ENCODE measurements at places on chromosomes 7 and 10.

- no peak overlapping the region for H3K4me3 ChIP-seq
- no peak overlapping the region for H3K27ac ChIP-seq
- no peaks in the 10 kb centered on the region for H3K27me3 ChIP-seq
- no peaks in the 10 kb centered on the region for H3K36me3 ChIP-seq
- H3K4me1 ChIP-seq: no peaks in the 10 kb centered on the region
- DNase-seq: no peak
Measured at GRCh38 chr7:67940400-67940799, 943.8 kb downstream of the TYW1 start.

DNA sequence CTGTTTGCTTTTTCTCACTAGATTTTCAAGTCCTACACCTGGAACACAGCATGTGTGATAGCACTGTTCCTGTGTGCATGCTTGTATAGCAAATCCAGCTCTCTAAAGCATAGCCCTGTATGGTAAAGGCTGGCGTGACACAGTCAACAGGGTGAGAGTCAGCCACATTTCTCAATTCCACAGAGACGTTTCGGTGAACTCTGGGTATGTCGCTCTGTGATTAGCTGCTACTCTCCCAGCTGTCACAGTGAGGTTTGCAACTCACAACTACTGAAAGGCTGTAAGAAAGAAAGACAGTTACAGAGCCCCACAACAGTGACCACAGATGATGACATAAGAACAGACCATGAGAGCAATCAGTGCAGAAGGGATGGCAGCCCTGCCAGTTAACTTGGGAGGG lies 170.6 kb upstream of the IMMP2L start:
- no peak for DNase-seq
- H3K4me3 ChIP-seq: no peak overlapping the region
- H3K36me3 ChIP-seq: no peaks in the 10 kb centered on the region
- H3K4me1 ChIP-seq: no peaks in the 10 kb centered on the region
- H3K27ac ChIP-seq: no peak overlapping the region

GRCh38 chr7:57245206-57245605 lies 113.0 kb upstream of the ZNF479 start:
- no peak overlapping the region for H3K27ac ChIP-seq
- H3K4me1 ChIP-seq: no peaks in the 10 kb centered on the region
- no peaks in the 10 kb centered on the region for H3K27me3 ChIP-seq

DNA sequence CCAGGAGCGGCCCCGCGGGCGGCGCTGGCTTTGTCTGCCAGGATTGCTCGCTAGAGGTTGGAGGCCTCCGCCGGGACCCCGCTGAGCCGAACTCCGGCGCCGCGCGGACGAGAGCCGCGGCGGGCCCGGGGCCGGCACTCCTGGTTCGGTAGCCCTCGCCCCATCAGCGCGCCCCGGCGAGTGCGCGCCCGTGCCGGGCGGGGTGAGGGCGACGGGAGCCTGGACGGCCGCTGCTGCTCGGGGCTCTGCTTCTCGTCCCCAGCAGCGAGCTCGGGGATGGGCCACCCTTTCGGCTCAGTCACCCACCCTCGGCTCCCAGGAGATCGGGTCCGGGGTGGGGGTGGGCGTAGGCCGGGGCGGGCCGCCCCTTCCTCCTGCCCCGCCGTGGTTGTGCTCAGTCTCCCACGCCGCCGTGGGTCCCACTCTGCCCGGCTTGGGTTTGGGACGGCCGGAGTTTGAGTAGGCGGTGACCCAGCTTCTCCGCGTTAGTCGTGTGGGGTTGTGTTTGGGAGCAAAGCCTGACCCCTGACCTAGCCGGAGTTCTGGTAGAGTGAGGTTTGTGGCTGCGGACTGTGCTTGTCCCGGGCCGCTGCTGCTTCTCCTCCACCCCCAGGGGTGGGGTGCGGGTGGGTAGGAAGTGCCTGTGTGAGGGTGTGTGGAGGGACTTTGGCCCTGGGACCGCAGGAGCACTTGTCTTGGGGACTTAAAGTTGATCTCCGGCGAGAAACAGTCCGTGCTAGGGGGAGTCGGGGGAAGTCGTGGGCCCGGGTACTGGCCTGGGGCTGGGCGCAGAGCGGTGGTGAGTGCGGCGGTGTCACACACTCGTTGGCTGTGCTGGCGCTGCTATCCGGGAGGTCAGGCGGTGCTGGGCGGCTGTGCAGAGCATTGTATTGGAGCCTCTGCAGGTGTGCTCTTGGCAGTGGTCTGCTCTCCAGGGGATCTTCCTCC lies 677 bp downstream of the TSPAN14 start:
- H3K27ac ChIP-seq: peak overlapping the region; percentile 97
- peaks cover 47% of the 10 kb centered on the region for H3K4me1 ChIP-seq
- no peaks in the 10 kb centered on the region for H3K27me3 ChIP-seq

DNA sequence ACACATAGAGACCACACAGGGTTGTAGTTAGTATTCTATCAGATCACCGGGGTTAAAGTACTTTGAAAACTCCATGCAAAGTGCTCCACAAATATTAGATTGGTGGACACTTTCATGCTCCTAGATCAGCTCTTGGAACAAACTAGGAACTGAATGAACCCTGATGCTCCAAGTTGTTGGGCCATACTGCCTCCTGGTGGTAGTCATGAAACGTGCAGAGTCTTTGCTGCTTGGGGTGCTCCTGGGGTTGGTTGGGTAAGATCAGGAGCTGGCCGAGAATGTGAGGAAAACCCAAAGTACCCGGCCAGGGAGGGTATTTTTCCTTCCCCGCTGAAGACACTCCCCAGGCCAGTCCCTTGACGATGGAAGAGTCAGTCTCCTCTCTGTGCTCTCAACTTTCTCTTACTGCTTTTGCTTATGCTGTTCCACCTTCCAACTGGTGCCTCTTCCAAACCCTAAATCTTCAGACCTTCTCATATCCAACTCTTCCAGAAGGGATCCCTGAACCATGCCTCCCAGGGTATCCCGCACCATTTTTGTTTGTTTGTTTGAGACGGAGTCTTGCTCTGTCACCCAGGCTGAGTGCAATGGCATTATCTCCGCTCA lies 918 bp upstream of the RPEL1 start:
- no peak overlapping the region for H3K27ac ChIP-seq
- H3K4me1 ChIP-seq: peaks cover 23% of the 10 kb centered on the region
- no peak overlapping the region for H3K4me3 ChIP-seq

- no peak overlapping the region for H3K27ac ChIP-seq
- peaks cover 13% of the 10 kb centered on the region for H3K27me3 ChIP-seq
- H3K4me3 ChIP-seq: no peak overlapping the region
- no peaks in the 10 kb centered on the region for H3K36me3 ChIP-seq
- no peak for DNase-seq
- H3K4me1 ChIP-seq: peaks cover 2% of the 10 kb centered on the region
Measured at GRCh38 chr10:88725798-88726197, 19.7 kb downstream of the LIPK start.

GRCh38 chr10:70558295-70558694 lies 44.2 kb downstream of the PRF1 start:
- H3K27ac ChIP-seq: no peak overlapping the region
- no peak for DNase-seq
- peaks cover 17% of the 10 kb centered on the region for H3K4me1 ChIP-seq
- no peaks in the 10 kb centered on the region for H3K36me3 ChIP-seq
- no peak overlapping the region for H3K4me3 ChIP-seq
- H3K27me3 ChIP-seq: peaks cover 2% of the 10 kb centered on the region

- H3K4me3 ChIP-seq: no peak overlapping the region
- no peak for DNase-seq
- H3K27me3 ChIP-seq: peaks cover 11% of the 10 kb centered on the region
- no peaks in the 10 kb centered on the region for H3K36me3 ChIP-seq
- no peak overlapping the region for H3K27ac ChIP-seq
- H3K4me1 ChIP-seq: peaks cover 3% of the 10 kb centered on the region
Measured at GRCh38 chr10:59621771-59622170, 87.9 kb downstream of the SLC16A9 start.

DNA sequence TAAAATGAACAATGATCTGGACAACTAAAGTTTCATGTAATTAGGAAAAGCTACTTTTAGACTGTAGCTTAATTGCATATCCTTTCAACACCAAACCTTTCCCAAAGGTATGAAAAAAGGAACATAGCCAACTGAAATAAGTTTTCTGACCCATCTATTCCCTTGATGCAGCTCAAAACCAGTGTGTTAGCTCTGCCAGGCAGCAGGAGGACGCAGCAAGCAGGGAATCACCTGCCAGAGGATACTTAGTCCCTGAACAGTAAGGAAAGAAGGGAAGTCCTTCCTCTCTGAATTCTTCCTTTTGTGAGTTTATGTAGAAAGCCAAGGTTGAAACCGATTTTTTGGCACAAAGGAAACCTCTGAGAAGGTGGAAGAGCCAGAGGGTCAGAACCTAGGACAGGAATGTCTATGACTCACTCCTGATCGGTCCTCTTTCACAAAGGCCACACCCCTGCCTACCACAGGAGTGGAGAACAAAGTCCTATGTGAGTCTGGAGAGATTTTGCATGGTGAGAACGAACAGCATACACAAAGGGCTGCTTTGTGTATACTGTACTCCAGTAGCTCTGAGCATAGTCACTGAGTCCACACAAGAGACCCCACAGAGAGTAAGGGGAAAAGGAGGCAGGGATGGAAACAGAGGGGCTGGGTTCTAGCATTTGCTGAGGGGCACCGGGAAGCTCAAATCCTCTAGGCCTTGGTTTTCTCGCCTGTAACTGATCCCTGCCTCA lies 68.8 kb upstream of the GSDME start:
- peak overlapping the region; percentile 43 for H3K4me3 ChIP-seq
- DNase-seq: peak; percentile 26
- peaks cover 83% of the 10 kb centered on the region for H3K4me1 ChIP-seq
- peaks cover 82% of the 10 kb centered on the region for H3K36me3 ChIP-seq

DNA sequence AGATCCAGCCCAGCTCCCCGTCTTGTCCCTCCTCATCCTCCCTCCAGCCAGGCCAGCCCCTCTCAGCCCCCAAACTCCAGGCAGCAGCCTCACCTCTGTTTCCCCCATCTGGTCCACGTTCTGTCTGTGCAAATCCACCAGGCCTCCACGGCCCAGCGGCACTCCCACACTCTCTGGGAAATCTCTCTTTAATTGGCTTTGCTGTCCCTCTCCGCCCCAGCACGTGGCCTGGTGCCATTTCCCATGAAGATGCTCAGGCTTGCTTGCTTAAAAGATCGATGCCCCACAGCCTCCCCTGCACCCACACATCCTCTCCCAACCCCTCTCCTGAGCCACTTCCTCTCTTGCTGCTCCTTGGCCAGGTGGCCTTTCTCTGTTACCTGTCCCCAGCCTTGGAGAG lies 39.3 kb downstream of the PRF1 start:
- no peak overlapping the region for H3K4me3 ChIP-seq
- DNase-seq: no peak
- H3K27ac ChIP-seq: no peak overlapping the region
- peaks cover 20% of the 10 kb centered on the region for H3K4me1 ChIP-seq

DNA sequence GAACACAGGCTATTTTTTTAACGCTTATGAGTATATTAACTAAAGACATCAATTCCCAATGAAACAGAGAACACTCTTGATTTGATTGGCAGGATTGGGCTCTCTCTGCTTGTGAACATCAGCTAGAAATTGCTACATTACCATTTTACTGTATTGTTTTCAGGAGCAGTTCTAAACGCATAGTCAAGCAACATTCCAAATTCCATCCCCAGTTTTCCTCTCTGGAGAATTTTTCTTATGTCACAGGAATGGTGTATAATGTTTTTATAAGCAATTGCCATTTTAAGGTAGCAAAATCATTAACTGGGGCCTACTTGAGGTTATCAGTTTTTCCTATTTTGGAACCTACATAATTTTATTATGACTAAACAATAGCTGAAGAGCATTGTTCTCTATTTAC lies 276.9 kb upstream of the LRRN3 start:
- H3K4me1 ChIP-seq: no peaks in the 10 kb centered on the region
- no peak overlapping the region for H3K27ac ChIP-seq
- H3K36me3 ChIP-seq: no peaks in the 10 kb centered on the region
- no peak for DNase-seq
- no peaks in the 10 kb centered on the region for H3K27me3 ChIP-seq
- H3K4me3 ChIP-seq: no peak overlapping the region

DNA sequence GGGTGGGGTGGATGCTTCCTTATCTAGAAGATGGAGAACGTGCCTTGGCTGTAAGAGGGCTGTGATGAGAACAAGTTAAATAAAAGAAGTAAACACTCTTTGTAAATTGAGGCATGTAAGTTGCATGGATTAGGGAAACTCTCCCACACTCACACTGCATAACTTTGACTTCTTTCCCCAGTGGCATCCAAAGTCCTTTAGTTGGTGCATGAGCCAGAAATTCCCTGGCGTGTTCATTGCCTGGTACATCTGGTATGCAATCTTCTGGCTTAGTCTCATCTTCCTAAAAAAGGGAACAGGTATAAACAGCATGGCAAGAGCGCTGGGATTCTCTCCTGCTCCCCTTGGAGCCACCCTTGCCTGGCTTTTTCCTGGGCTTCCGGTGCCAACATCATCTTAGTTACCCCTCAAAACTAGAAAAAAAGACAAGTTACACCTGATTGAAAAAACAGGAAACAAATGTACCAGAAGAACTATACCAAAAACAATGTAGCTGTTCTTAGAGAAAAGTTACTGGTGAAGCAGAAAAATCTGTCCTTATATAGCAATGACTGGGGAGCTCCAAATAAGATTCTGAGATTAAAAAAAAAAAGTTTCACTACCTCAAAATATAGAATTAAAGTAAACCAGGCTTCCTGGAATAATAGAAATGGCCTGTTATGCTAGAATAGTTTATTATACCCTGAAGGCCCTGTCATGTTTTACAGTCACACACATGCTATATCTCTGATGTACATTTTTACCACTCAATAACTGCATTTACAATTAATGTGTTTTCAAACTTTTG lies 9.9 kb downstream of the RP9 start:
- DNase-seq: no peak
- peaks cover 54% of the 10 kb centered on the region for H3K36me3 ChIP-seq
- peaks cover 3% of the 10 kb centered on the region for H3K4me1 ChIP-seq
- H3K27ac ChIP-seq: no peak overlapping the region
- no peak overlapping the region for H3K4me3 ChIP-seq

DNA sequence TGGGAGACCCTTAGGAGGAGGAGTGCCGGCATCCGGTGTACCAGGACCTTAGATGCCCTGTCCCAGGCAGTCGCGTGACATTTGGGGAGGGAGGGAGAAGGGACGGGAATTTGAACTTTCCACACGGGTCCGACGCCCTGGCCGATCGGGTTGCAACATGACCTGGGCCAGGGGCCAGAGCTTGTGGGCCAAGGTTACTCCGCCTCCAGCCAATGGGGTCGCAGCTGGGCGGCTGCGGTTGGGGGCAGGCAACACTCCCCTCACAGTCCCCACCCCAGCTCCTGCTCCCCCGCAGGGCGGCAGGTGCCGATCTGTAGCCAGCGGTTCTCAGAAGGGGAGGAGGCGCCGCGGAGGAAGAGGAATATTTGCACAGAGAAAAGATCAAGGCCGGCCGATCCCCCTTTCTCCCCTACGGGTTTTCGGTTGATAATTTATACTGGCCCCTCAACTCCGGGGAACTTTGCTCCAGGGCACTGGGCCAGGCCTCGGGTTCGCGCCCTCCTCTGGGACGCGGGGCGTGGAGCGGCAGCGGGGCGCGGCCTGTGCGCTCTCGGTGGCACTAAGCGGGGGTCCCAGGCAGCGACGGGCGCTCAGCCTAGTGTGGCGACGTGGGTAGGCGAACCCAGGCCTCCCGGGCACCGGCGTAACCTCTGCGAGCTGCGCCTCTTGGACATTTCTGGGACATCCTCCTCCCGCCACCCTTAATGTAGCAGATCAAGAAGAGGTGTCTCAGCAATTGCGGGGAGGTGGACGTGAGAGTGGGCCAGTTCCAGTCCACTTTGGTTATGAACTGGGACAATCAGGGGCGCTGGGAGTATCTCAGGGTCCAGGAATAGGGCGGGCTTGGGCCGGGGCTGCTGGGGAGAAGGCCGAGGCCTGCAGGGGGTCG lies 1.2 kb downstream of the MLXIPL start:
- no peak overlapping the region for H3K4me3 ChIP-seq
- no peaks in the 10 kb centered on the region for H3K36me3 ChIP-seq
- no peak for DNase-seq
- H3K4me1 ChIP-seq: peaks cover 2% of the 10 kb centered on the region
